Activated naive CD4-positive, alpha-beta T cell (primary cell): ENCODE measurements at places on chromosomes 12 and 14.

- DNase-seq, result no peak
Measured at GRCh38 chr14:68730348-68730747, 62.5 kb downstream of the ZFP36L1 start.

- DNase-seq, result no peak
Measured at GRCh38 chr12:3700861-3701260, 52.0 kb downstream of the CRACR2A start.

DNA sequence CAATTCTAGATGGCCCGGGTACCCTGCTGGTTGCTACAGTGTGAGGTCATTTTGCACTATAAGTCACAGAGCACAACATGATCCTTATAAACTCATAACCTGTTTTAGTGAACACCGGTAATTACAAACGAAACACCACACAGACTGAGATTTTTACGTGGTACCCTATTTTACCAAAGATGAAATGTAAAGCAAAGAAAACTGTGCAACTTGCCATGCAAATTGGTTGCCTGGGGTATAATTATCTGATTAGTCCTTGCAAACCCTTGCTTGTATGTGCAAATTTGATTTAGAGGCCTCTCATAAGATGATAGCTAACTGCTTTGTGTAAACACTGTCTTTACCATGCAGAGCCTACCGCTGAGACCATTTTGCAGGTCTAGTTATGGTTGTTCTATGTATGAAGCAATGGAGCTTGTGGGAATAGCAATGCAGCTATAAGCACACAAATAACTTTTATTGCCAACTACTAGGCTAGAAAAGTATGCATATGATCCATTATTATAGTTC, 372.1 kb upstream of the FAR2 start:
- DNase-seq, result no peak

DNA sequence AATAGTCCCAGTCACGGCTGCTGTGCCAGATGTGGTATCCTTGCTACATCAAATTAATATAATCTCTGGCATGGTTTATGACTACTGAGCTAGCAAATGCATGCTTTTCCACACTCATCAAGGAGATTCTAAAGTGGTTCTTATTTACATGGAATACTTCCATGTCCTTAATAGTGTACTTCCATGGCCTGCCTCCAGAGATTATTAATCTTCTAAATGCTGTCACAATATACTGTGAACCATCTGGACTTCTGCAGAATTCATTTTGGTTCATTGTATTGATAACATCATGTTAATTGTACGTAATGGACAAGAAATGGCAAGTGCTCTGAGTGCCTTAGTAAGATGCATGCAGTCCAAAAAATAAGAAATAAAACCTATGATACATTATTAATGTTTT, 230.8 kb downstream of the NUAK1 start:
- no peak for DNase-seq

- DNase-seq, result no peak
Measured at GRCh38 chr14:92040431-92041051, 682 bp upstream of the TRIP11 start.

- DNase-seq, result no peak
Measured at GRCh38 chr12:111274777-111275176, 94.1 kb downstream of the PHETA1 start.

DNA sequence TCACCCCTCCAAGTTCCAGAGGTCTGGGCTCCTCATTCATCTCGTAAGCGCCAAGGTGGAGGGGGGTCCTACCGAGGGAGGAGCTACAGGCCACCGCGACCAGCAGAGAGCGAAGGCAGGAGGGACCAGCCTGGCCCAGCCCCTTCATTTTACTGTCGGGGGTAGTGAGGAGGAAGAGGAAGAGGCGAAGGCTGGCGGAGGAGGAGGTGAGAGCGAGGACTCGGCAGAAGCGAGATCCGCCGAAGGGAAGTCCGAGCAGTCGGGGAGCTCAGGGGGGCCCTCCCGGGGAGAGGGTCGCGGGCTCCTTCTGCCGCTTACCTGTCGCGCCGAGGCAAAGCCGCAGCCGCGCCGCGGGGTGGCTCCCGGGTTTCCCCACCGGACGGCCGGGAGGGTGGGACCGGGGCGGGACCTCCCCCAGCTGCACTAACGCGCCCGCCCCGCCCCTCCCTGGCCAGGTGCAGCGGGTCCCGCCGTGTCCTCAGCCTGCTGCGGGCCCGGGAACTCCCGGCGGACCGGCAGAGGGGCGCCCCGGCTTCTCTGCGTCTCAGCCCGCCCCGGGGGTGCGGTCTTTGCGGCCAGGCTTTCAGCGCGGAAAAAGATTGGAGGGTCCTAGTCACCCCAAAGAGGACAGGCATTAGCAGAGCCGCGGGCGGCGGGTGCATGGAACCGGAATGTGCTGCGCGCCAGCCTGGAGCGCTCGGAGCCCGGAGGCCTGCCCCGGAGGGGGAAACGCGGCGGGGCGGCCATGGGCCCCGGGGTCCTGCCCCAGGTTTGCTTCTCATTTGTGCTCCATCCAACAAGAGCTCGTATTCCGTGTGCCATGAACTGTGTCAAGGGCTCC, at the start of gene GALNT6:
Gene GALNT6 (minus strand): TSS at position 124 of the 841 bp plus-strand sequence. CDS start 11,625 bp downstream, outside the sequence.
- peak; percentile 19 for DNase-seq

- DNase-seq, result no peak
Measured at GRCh38 chr14:35435177-35435576, 30.6 kb upstream of the NFKBIA start.

GRCh38 chr12:49796155-49796554, 32.1 kb downstream of the NCKAP5L start:
- no peak for DNase-seq

- DNase-seq, result no peak
Measured at GRCh38 chr12:43896496-43896895, 60.6 kb downstream of the TMEM117 start.

DNA sequence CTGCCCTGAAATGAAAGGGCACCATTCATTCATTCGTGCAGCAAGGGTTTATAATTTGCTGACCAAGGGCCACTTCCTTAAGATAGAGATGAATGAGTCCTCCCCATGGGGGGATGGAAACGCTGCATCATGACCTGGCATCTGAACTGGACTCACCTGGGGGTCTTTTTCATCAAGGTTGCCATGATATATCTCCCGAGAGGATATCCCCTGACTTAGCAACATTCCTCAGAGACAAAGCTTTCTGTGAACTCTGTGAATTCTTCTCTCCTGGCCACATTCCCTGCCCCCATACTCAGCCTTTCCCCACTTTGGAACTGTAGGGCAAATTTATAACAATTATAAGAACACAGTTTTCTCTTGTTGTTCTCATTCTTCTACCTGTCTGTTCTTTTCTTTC, 30.8 kb downstream of the SRRM4 start:
- no peak for DNase-seq

GRCh38 chr12:28223025-28223554, 32.8 kb downstream of the CCDC91 start:
- DNase-seq, result no peak

GRCh38 chr12:112992541-112993398, 14.5 kb downstream of the OAS2 start:
- DNase-seq, result peak; percentile 9

DNA sequence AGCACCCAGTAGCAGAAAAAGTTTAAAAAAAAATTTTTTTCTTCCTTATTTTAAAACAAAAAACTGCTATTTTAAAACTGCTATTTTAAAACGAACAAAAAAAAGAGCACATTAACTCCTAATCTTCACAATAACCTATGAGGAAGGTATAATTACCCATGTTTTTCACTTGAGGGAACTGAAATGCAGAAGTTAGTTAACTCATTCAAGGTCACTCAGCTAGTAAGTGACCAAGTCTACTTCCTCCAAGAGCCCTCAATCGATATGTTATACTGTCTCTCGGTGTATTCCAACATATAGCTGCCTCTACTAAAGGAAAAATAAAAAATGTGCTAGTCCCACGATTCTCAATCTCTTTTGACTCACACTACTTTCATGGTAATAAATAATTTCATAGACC, 7.8 kb downstream of the RPAP3 start:
- DNase-seq, result no peak

GRCh38 chr12:118136559-118137003, 657 bp downstream of the PEBP1 start:
- no peak for DNase-seq

DNA sequence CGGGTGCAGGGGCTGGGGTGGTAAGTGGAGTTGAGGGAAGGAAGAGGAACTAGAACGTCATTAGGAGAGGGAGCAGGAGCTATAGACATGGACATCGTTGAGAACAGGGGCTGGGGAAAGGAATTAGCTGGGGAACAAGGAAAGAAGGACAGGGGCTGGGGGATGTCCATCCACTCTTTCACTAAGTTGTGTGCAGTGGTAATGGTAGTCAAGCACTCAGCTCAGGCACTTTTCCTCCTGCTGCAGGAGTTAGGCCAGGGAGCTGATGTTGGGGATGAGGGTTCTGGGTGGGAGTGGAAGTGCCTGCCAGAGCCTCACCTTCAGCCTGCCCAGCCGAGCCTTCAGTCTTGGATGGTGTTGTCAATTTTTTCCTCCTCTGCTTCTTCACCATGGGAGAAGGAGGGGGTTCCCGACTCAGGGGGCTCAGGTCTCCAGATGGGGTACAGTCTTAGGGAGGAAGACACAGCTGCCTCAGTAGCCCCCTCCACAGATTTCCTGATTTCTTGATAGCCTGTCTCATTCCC, 9.2 kb downstream of the AGAP2 start:
- DNase-seq, result no peak

DNA sequence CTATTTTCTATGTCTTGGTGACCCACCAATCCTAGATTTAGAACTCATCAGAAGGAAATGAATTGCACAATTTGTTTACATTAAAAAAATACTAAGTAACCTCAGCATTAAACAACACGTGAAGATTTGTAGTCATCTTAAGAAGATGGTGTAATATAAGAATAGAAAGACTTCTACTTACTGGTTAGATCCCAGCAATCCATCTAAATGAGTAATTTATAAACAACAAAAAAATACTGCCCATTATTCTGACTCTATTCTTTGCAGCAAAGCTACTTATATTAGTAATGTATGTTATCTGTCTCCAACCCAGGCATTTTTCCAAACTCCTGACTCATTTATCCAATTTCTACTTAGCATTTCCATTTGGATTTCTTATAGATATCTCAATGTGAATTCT, 67.8 kb downstream of the CD163L1 start:
- no peak for DNase-seq

- peak; percentile 29 for DNase-seq
Measured at GRCh38 chr12:110698171-110698902, 9.4 kb upstream of the HVCN1 start.

GRCh38 chr12:8734873-8735381, 37.1 kb downstream of the RIMKLB start:
- no peak for DNase-seq

- no peak for DNase-seq
Measured at GRCh38 chr12:56581418-56582145, 48.5 kb downstream of the BAZ2A start.

- DNase-seq, result no peak
Measured at GRCh38 chr14:64117671-64118402, 176.3 kb downstream of the ESR2 start.

- no peak for DNase-seq
Measured at GRCh38 chr12:11894890-11895289, 175.8 kb upstream of the BCL2L14 start.

DNA sequence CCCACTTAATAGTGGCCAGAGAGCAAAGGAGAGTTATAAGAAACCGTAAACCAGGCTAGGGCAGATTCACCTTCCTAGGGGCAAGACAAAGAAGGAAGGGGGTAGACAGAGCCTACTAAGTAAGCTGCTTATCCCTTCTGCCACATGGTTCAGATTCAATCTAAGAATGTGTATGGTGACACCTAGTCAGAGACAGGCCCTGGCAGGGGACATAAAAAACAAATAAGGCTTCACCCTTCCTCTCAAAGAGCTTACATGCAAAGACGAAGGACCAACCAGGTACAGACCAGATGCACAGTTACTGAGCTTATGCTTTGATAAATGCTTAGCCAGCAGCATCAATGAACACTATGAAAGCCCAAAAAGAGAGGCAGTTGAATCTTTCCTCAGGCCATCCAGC, 4.4 kb downstream of the CYP27B1 start:
- DNase-seq, result no peak

DNA sequence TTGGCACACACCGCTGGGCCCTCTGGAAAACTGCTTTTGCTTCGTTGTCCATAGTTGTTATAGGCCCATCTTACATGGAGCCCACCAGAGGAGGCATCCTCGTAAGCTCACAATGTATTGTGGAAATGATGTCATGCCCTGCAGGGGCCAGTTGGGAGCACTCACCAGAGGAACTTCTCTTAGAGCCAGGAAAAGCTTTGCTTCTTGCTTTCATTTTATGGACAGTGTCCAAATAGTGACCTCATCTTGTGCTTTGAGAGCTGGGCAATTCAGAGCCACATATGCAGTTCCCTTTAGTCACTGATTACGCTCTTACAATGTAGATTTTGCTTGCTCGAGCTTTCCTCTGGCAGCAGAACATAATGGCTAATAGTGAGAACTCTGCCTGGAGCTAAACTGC, 275.6 kb downstream of the AACS start:
- no peak for DNase-seq

- no peak for DNase-seq
Measured at GRCh38 chr12:53758081-53758729, 6.4 kb upstream of the CISTR start.

- no peak for DNase-seq
Measured at GRCh38 chr12:48198672-48198971, 4.5 kb downstream of the OR10AD1 start.

DNA sequence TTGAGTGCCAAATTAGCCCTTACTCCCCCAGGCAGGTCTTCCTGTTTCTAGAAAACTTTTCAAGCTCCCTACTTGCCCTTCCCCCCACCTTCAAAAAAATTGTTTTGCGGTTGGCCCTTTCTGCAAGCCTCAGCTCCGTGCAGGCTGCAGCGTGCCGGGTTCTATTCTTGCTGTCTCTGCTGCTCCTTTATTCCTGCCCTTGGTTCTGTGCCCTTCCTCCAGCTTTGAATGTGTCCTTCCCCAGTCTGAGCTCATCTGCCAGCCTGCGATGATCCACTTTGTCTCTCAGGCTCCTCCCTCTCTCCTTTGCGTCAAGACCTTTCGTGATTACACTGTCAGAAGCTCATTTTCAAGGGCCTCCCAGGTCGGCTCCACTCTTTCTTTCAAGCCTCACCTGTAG, 98.6 kb downstream of the IRF2BPL start:
- DNase-seq, result no peak

DNA sequence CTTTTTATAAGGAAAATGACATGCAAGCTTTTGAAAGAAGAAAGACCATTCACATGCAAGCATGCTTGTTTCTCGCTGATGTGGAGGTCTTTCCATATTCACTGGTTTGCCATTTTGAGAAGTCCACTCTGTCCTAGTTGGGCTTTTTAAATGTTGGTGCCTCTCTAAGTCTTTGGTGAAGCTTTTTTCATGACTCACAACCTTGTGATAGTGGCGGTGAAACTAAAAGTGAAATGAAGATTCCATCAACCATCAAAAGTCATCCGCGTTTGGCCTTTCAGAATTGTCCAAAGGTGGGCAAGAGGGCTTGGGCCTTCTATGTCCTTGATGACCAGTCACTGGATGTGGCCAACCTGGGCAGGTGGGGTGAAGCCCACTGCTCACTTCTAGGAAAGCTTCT, 4.3 kb downstream of the LRRC74A start:
- DNase-seq, result no peak

DNA sequence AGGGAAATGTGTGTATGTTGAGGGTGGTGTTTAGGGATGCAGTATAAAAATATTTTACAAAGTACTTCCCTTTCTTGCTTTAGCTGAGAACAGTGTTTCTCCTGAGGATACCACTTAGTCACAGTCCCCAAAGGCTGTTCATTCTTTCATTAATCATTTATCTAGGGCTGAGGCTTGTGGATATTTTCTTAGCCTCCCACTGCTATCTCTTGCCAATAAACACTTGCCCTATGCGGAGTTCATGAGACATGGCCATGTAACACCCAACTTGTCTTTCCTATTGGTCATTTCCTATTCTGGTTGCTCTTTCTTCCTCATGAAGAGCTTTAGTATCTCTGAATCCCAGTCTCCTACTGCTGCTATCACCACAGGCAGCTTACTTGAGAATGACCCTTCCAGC, 75.1 kb downstream of the ETNK1 start:
- no peak for DNase-seq
